ENCODE measurements at places on chromosomes 1 and 21. TPM values are rescaled to one million over a fixed set of nuclear protein-coding genes. Genes with fewer than 3 reads are reported as not detected.

GRCh38 chr1:202112859-202113689 is 9.6 kb upstream of the GPR37L1 start:
- DNase-seq = no peak

GRCh38 chr1:46812065-46812963 is 13.5 kb downstream of the CYP4B1 start:
- no peak for DNase-seq

- no peak for DNase-seq
These were observed 57.0 kb downstream of the MDM4 start for GRCh38 chr1:204572923-204573922.

GRCh38 chr1:63920154-63921117 is 146.6 kb downstream of the ROR1 start:
- peak; percentile 90 for DNase-seq

- DNase-seq = no peak
These were observed 159.9 kb downstream of the ACTL8 start for GRCh38 chr1:17914987-17915386.

SLAMF1 gene
- total RNA-seq = not detected

ZYG11A gene
- 0.04 TPM for total RNA-seq

GFI1 gene
- total RNA-seq = 0.12 TPM

Data from cardiac muscle cell (in vitro differentiated cells and primary cell).